RPMI8226 (cell line): ENCODE measurements at places on chromosomes 7 and 10.
A peak's percentile ranks its signal among the peaks of the same experiment; 100 is the strongest.

GRCh38 chr7:143049362-143049761 lies 2.8 kb upstream of the OR6V1 start:
- DNase-seq = no peak

GRCh38 chr7:132793474-132793873 lies 217.2 kb upstream of the PLXNA4 start:
- DNase-seq = no peak

DNA sequence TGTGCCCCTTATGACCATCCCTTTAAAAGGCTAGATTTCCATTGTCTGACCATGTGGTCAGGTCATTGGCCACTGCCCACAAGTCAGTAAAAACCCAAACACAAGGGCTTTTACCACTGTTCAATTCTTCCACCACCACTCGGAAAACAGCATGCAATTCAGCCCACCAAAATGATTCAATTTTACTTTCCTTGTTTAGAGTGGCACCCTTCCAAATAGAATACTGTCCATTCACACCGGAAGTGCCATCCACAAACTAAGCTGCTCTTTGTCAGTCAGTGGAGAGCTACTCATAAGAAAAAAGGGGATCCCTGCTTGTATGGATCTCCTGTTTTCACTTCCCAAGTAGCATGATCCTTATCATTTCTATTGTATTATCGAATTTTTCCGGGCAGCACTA lies 350.7 kb upstream of the MBL2 start:
- DNase-seq = no peak

GRCh38 chr7:116569737-116570136 lies 44.9 kb downstream of the CAV1 start:
- DNase-seq = no peak

DNA sequence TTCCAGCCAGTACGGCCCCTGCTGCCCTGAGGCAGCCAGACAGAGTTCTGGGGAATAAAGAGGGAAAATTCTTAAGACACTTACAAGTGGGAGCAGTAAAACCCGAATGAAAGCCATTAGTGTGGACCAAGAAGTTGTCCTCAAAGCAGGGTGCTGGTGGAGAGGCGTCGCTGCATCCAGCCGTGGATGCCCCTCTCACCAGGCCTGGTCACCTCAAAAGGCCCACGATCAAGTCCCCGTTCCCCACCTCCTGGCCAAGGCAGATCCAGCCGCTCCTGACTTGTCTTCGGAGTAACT lies 656 bp downstream of the VSTM4 start:
- DNase-seq = no peak

DNA sequence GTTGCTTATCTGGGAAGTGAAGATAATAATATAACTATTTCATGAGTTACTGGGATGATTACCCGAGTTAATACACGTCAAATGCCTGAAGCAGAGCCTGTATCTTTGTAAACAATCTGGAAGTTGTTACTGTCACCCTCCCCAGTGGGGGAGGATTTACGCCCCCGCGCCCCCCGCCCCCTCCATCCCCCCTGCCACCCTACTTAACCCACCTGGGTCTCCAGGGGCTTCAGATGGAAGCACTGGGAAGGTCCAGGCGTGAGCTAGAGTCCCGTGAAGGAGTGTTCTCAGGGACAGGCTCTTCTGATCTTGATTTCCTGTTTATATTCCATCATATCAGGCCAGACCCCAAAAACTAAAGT lies 691 bp upstream of the PPA1 start:
- no peak for DNase-seq

DNA sequence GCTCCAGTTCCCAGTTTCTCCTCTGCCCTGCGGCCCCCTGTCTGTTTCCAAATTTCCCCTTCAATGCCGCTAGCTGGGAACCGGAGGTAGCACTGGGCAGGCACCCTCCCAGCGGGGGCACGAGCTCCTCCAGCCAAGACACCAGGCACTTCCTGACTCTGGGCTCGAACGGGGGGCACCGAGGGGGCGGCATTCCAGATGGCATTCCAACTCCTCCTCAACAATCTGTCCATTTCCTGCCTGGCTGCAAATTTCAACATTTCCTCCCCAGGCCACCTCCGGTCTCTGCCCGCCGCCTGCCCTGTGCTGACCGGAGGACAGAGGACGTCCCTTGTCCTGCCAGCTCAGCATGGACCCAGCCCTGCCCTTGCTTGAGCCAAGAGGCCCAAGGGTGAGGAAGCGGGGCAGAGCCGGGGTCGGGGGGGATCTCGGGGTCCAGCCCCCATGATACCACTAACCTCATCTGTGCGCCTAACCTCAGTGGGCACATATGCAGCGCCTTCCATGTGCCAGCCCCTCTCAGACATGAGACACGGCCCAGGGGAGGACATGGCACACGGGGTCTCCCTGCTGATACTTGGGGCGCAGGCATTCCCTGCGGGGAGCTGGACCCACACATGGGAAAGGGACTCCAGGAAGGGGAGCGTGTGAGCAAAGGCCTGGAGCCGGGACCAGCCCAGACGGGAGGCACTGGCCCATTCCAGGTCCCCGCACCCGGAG lies 58.0 kb downstream of the PDGFA start:
- DNase-seq = no peak

DNA sequence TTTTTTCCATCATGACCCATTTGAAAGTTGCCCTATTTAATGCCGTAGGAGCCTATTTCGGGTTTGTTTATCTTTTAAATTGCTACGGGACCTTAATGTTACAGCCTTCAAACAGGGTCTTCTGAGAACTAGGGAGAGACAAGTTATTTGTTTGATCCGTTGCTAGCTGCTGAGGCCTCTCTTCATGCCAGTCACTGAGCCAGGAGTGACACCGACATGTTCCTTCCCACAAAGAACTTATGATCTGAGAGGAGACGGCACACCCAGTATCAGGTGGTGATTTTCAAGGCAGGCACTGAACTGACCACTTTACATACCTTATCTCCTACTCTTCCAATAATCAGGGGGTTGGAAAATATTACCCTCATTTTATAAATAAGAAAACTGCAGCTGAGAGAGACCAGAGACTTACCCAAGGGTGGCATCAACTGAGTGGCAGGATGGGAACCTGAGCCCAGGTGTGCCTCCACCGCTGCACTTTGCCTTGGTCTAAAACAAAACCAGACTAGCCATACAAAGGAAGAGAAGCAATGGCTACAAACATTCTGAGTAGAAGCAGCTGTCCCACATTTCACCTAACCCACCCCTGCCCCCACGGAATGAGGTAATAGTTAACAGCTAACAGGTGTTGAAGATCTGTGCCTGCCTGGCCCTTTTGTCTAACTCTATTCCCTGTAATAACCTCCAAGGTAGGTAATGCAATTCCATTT lies 40.5 kb downstream of the PPP1R3C start:
- no peak for DNase-seq

- DNase-seq = no peak
Observed at GRCh38 chr10:69944761-69945160, 107.9 kb upstream of the MACROH2A2 start.

DNA sequence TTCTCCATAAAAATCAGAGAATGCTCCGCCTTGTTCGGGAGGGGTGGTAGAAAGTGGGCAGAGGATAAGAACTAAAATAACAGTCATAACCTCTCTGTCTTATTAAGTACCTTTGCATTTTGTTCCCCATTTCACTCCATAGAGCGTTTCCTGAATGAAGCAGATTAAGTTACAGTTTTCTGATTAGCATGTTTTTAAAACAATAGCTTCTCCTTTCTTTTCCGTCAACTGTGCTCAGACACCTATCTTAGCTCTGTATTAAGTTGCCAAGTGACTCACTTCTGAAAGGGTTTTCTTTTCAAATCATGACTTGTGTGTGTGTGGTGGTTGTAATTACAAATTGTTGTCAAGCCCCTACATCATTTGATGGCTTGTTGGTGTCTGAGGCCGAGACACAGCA lies 1.4 kb downstream of the HABP2 start:
- no peak for DNase-seq

GRCh38 chr7:43933902-43934560 lies 7.8 kb downstream of the UBE2D4 start:
- no peak for DNase-seq

DNA sequence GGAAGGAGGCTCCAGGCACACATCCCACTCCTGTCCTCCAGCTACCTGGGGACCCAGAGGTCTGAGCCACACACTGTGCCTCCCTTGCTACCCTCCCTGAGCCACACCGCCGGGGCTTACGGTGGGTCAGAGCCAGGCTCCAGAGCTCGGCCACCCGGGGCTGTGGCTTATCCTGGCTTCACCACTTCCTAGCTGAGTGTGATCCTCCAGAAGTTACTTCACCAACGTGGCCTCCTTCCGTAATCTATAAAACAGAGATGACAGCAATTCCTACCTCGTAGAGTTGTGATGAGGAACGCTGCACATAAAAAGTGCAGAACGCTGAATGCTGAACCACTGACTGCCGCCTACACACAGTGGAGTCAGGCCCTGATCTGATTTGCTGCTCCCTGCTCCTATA lies 285.0 kb downstream of the PRPF18 start:
- no peak for DNase-seq

DNA sequence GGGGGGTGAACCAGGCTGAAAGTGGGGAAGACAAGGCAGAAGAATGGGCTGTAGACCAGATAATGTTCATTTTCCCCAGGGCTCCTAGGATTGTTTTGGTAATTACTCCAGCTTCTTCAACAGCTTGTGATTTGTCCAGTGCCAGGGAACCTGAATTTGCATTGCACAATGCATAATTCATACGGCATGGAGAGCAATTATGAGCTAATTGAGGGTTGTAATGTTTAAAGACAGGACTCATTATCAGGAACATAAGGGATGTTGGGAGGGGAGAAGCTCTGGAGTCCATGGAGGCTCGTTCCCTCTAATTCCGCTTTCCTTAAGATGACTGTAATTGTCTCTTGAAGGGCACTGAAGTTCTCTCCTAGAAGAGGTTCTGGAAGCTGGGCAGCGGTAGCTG lies 405.0 kb upstream of the ZMIZ1 start:
- DNase-seq = no peak

DNA sequence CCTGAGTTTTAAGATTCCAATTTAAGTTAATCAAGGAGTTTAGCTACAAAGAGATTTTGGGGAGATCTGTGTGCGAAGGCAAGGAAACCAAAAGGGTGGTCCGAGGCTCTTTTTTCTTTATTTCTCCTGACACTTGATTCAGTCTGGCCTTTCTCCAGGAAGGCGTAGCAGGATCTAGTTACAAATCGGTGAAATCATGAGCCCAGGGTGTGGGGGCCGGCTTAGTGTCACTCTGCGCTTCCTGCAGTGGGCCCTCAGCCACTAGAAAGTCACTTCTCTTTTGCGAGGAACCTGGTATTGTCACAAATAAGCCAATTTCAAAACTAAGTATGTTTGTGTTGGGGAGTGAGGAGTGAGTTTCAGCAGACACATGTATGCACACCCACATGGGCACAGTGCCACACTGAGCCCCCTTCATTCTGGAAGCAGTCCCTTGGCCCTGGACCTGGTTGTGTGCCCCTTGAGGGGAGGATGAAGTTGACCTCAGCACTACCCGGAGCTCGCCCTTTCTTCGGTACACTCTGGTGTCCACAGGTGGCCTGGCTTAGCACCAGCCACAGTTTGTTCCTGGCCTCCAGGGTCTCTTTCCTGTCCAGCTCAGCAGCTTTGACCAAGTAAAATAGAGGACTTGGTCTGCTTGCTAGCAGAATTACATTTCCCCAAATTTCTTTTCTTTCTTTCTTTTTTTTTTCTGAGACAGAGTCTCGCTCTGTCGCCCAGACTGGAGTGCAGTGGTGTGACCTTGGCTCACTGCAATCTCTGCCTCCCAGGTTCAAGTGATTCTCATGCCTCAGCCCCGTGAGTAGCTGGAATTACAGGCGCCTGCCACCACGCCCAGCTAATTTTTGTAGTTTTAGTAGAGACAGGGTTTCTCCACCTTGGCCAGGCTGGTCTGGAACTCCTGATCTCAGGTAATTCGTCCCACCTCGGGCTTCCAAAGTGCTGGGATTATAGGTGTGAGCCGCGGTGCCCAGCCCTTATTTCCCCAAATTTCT lies 84.0 kb upstream of the BTBD16 start:
- DNase-seq = no peak

- DNase-seq = peak; percentile 75
Observed at GRCh38 chr7:8177109-8177933, 84.6 kb downstream of the ICA1 start.

- DNase-seq = no peak
Observed at GRCh38 chr7:125606671-125607070, 677.0 kb upstream of the POT1 start.

GRCh38 chr7:142671506-142671905 lies 77.8 kb upstream of the PRSS1 start:
- peak; percentile 66 for DNase-seq

DNA sequence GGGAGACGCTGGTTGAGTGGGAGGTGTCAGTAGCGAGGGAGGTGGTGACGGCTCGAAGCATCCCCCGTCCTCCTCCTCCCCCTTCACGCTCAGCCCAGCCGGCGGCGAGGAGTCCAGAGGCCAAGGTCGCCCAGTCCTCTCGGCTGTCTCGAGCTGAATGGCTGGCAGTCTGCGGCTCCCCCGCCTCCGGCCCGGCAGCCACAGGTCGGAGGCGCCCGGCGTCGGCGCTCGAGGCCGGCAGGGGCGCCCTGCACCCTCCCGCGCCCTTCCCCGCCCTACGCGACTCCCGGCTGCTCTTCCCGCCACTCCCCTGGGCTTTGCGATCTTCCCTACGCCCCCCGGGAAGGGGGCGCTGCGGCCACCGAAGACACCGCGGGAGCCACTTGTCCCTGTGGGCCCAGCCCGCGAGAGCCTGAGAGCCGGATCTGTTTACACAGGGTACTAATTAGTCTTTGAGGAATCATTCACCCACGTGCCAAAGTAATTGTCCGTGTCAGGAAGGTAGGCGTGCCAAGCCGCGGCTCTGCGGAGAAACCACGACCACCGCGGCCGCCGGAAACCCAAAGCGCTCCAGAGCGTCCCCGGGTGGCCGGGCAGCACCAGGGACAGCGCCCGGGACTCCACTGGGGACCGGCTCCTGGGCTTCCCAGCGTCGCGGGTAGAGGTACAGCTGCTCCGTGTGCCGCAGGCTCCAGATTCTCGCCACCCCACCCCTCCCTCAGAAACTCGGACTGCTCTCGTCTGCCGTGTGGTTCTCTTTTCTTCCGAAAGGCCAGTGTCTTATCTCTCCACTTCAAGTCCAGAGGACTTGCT lies at the start of gene NXPH1:
Gene NXPH1, plus strand, starts transcription at position 133 of the 813 bp plus-strand sequence.
- peak; percentile 14 for DNase-seq

DNA sequence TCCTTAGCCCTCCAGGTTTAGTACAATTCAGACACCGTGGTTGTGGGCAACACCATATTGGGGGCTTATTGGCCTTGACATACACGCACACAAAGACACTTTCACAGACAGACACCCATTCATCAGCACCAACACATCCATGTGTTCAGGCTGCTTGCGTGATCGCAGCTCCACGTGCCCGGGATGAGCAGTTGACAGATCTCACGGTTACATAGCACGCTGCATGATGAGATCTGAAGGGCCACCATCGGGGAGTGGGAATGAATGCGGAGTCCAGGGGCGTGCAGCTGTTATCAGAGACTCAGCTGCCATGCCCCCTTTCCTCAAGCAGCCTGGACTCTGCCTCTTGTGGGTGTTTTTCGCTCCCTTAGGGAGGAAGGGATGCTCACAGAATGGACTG lies 285.2 kb downstream of the USP6NL start:
- DNase-seq = no peak

- no peak for DNase-seq
Observed at GRCh38 chr10:71210542-71210871, 1.9 kb upstream of the UNC5B start.

DNA sequence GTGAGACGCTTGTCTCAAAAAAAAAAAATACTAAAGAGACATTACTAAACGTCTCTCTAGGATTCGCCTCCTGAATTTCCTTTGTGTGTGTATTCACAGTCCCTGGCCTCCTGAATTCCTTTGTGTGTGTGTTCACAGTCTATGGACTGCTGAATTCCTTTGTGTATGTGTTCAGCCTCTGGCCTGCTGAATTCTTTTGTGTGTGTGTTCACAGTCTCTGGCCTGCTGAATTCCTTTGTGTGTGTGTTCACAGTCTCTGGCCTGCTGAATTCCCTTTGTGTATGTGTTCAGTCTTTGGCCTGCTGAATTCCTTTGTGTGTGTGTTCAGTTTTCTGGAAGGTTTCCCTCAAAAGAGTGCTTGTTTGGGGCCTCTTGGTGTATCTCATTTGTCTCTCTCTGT lies 8.2 kb downstream of the BMS1 start:
- no peak for DNase-seq
